ENCODE measurements at places on chromosomes 16 and 17. TPM values are rescaled to one million over a fixed set of nuclear protein-coding genes. Genes with fewer than 3 reads are reported as not detected.

DNA sequence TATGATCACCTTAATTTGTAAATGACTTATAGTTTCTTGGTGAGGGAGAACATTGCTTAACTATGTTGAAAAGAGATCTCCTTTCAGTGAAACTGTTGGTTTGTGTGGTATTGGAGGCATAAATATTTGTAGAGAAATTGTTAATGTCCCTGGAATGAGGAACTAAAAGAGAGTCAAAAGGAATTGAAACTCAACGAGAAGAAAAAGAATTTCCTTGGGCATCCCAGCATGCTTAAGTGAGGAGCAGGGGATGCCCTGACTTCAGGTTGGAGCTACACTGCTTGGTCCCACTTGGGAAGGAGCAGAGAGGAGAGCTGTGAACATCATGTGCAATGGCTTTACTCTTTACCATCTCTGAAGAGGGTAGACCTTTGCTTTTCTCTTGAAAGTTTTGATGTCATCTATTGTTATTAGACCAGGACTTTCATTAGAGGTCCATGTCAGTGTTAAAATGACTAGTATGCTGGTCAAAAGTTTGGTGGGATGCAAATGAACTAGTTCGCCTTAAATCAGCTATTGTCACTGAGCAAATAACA is 21.7 kb downstream of the KRT23 start:
- H3K4me1 ChIP-seq, result peaks cover 29% of the 10 kb centered on the region
- peak; percentile 80 for DNase-seq
- H3K36me3 ChIP-seq, result no peaks in the 10 kb centered on the region

DNA sequence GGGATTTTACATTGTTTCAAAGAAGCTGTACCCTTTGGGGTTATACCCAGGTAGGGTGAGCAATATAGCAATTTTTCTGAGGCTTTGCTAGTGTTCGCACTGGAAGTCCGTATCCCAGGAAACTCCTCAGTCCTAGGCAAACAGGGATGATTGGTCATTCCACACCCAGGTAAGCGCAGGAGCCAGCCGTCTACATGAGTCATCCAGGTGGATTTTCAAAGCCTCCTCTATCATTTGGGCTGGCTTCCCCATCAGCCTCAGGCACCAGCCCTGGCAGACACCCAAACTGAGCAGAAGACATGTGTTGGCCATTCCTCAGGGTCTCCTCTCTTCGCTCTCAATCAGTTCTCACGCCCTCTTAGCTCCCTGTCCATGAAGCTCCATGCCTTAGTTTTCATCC is 135.6 kb downstream of the AIPL1 start:
- no peak overlapping the region for H3K27ac ChIP-seq
- H3K36me3 ChIP-seq, result no peaks in the 10 kb centered on the region
- DNase-seq, result no peak
- H3K4me1 ChIP-seq, result no peaks in the 10 kb centered on the region
- H3K4me3 ChIP-seq, result no peak overlapping the region
- no peaks in the 10 kb centered on the region for H3K27me3 ChIP-seq

DNA sequence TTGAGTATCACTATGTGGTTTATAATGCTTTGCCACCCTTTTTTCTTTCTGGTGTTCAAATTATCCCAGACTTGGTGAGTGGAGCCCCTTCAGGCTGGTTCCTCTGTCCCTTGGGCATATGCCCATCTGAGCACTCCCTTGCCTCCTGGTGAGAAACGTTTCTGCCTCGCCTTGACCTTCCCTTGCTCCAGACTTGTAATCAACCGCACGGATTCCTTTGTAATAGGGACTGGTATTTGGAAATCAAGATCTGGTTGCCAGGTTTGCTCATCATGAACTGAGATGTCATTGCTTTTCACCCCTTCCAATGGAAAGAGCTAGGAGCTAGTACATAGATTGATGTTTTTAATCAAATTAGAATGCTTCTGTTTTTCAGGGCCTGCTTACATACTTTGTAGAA is 43.7 kb downstream of the SEC14L1 start:
- H3K36me3 ChIP-seq, result no peaks in the 10 kb centered on the region
- no peak overlapping the region for H3K4me3 ChIP-seq
- H3K4me1 ChIP-seq, result peaks cover 38% of the 10 kb centered on the region
- H3K27ac ChIP-seq, result peak overlapping the region; percentile 61
- no peaks in the 10 kb centered on the region for H3K27me3 ChIP-seq

DNA sequence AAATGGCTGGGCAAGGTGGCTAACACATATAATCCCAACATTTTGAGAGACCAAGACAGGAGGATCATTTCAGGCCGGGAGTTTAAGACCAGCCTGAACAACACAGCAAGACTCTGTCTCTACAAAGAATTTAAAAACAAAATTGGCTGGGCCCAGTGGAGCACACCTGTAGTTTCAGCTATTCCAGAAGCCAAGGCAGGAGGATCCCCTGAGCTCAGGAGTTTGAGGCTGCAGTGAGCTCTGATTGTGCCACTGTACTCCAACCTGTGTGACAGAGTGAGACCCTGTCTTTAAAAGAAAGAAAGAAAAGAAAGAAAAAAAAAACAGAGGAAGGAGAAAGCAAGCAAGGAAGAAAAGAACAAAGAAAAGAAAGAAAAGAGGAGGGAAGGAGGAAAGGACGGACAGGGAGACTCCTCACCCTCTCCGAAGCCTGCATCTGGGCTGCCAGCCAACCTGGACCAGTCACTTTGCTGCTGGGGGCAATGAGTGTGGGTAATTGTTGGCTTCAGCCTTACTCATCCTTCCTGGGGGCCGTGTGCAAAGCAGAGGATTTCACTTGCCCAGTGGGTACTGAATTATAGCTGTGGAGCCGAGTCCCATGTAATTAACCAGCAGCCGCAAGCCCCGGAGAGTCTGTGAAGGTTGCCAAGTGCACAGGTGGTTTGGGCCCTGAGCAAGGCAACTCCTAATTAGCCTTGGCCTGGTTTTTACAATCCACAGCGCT is 6.7 kb upstream of the MT4 start:
- no peaks in the 10 kb centered on the region for H3K36me3 ChIP-seq
- H3K27ac ChIP-seq, result no peak overlapping the region
- DNase-seq, result peak; percentile 96
- H3K4me1 ChIP-seq, result 0 out of 2 replicates have a peak, but pooled peaks cover 7% of the 10 kb centered on the region
- H3K27me3 ChIP-seq, result no peaks in the 10 kb centered on the region
- H3K4me3 ChIP-seq, result no peak overlapping the region

DNA sequence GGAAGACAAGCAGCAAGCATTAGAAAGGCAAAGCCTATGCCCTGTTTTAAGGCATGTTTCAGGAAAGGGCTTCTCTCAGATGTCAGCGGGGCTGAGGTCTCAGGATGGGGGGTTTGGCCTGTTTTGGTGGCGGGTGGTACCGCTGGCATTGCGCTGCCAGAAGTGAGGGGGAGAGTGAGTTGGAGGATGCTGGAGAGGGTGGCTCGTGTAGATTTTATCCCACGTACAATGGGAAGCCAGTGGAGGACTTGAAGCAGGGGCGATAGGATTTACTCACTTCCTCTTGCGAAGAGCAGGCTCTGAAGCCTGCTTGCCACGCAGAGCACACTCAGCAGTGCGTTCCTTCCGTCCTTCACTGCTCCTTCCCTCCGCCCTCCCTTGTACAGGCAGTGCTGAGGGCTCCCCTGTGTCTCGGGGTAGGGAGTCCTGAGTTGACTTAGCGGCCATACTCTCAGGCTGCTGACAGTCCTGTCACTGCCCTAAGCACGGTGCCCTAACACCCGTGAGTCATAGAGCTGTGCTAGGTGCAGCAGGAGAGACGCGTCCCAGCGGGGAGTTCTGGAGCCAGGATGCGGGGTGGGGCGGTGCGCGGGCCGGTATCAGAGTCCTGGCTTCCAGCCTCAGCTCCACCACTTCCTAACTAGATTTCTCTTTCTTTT is 113.1 kb downstream of the SNX29 start:
- H3K27ac ChIP-seq, result peak overlapping the region; percentile 76
- peak overlapping the region; percentile 60 for H3K4me3 ChIP-seq
- H3K36me3 ChIP-seq, result no peaks in the 10 kb centered on the region
- H3K4me1 ChIP-seq, result peaks cover 22% of the 10 kb centered on the region
- no peaks in the 10 kb centered on the region for H3K27me3 ChIP-seq

DNA sequence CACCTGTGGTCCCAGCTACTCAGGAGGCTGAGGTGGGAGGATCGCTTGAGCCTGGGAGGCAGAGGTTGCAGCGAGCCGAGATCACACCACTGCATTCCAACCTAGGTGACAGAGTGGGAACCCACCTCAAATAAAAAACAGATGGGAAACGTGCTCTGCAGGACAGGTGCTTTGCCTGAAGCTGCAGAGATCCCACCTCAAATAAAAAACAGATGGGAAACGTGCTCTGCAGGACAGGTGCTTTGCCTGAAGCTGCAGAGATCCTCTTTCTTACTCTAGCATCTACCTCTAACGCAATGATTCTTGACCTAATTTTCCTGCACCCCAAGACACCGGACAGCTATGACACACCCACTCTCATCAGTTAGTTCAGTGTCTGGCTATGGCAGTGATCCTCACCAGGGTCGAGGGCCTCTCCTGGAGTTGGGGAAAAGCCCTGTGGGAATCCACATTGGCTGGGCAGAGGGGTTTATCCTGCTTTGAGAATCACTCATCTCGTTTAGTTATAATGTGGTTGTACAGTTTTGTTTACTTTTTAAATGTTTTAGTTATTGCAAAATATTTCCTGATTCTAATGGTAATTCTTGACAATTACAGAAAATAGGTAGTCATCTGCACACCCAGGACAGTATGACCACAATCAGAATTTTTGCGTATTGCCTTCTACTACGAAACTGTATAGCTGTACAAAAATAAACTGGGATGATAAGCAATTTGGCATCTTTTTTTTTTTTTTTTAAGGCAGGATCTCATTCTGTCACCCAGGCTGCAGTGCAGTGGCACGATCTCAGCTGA is 11.4 kb downstream of the VPS53 start:
- no peaks in the 10 kb centered on the region for H3K4me1 ChIP-seq
- no peak overlapping the region for H3K4me3 ChIP-seq
- H3K27ac ChIP-seq, result no peak overlapping the region
- 0 out of 2 replicates have a peak, but pooled peaks cover 10% of the 10 kb centered on the region for H3K36me3 ChIP-seq
- DNase-seq, result no peak
- H3K27me3 ChIP-seq, result no peaks in the 10 kb centered on the region

RPGRIP1L gene
- total RNA-seq, result 16.3 TPM

GPR142 gene
- total RNA-seq, result not detected

TMEM92 gene
- not detected for total RNA-seq

GRCh38 chr17:12429116-12429515 is 236.6 kb upstream of the MYOCD start:
- no peaks in the 10 kb centered on the region for H3K36me3 ChIP-seq
- H3K4me3 ChIP-seq, result no peak overlapping the region
- no peak for DNase-seq
- no peak overlapping the region for H3K27ac ChIP-seq

DNA sequence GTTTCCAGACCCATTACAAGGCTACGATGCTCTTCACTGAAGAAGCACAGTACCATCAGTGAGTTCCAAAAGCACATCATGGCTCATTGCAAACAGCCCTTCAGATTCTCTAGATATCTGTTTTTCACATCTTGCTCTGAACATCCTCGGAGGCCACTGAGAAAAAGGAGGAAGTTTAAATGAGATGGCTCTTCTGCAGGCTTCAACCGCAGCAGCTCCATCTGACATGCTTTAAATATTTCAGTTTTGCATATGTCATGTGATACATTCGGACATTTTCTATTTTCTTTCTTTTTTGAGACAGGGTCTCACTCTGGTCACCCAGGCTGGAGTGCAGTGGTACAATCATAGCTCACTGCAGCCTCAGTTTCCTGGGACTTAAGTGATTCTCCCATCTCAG is 396.8 kb downstream of the NPIPA8 start:
- DNase-seq, result no peak
- H3K4me1 ChIP-seq, result no peaks in the 10 kb centered on the region
- H3K27ac ChIP-seq, result no peak overlapping the region
- no peaks in the 10 kb centered on the region for H3K36me3 ChIP-seq
- H3K27me3 ChIP-seq, result no peaks in the 10 kb centered on the region

DNA sequence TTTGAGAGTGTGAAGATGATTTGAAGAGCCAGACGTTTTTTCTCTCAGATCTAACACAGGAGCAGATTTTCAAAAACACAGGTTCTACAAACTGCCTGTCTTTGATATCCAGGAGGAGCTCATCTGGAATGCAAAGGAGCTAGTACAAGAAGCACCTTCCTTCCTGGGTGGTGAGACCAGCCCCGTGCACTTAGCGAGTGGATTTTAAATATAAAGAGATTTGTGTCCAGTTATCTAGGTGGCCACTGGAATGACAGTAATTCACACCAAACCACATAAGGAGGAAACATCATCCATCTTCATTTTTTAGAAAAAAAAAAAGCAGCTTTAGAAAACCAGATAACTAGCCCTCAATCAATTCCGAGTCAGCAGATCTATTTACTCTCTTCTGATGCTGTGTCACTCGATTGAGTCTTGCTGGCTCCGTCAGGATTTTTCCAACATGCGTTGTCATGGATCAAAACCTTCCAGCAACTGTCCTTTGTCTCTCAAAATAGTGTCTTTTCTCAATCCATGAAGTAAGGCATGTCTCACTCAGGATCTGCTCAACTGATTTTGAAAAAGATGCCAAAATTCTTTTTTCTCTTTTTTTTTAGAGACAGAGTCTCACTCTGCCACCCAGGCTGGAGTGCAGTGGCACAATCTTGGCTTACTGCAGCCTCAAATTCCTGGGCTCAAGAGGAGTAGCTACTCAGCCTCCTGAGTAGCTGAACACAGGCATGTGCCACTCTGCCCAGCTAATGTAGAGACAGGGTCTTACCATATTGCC is 451.2 kb upstream of the PSMD7 start:
- H3K4me3 ChIP-seq, result no peak overlapping the region
- H3K4me1 ChIP-seq, result no peaks in the 10 kb centered on the region
- no peak overlapping the region for H3K27ac ChIP-seq
- H3K36me3 ChIP-seq, result no peaks in the 10 kb centered on the region

MSI2 gene
- total RNA-seq, result 17.9 TPM

HASPIN gene
- total RNA-seq, result 3.0 TPM

- peaks cover 10% of the 10 kb centered on the region for H3K4me1 ChIP-seq
- H3K27ac ChIP-seq, result no peak overlapping the region
- no peak for DNase-seq
- no peaks in the 10 kb centered on the region for H3K27me3 ChIP-seq
- H3K36me3 ChIP-seq, result no peaks in the 10 kb centered on the region
These were observed 410.0 kb upstream of the HSBP1 start for GRCh38 chr16:83397601-83398291.

TEKT5 gene
- total RNA-seq, result not detected

- H3K36me3 ChIP-seq, result no peaks in the 10 kb centered on the region
- no peak for DNase-seq
- H3K4me1 ChIP-seq, result peaks cover 22% of the 10 kb centered on the region
- H3K27ac ChIP-seq, result no peak overlapping the region
These were observed 329.5 kb upstream of the SOX9 start for GRCh38 chr17:71791311-71791710.

GRCh38 chr16:8999800-9000199 is 36.1 kb upstream of the USP7 start:
- no peak overlapping the region for H3K4me3 ChIP-seq
- no peak overlapping the region for H3K27ac ChIP-seq

GRCh38 chr17:49567871-49568694 is 7.6 kb upstream of the NXPH3 start:
- no peaks in the 10 kb centered on the region for H3K36me3 ChIP-seq
- peak; percentile 89 for DNase-seq
- peak overlapping the region; percentile 80 for H3K4me3 ChIP-seq
